ENCODE measurements at places on chromosomes 2 and 18.

DNA sequence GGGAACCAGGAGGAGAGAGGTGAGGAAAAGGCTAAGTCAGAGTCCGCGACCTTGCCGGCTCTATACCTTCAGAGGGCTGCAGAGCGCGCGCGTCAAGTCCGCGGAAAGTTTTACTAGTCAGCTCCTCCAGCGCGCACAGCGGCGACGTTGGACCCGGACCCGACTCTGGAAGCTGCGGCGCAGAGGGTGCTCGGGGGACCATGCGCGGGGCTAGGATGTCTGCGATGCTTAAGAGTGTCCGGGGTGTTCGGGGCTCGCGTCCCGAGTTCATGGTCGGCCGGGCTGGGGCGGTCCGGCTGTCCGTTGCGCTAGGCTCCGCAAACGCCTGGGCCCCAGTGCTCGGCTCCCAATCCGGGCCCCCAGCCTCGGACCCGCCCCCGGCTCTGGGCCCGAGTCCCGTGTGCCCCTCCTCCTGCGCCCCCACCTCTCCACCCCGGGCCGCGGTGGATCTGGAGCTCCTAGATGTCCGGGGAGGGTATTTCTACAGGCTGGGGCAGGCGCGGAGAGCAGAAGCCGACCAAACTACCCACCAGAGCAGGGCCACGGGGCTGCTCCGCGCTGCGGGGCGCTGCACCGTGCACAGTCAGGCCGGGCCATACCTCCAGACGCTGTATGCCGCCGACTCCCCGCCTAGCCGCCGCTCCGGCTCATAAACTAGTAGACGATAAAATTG lies at the start of gene LBX2:
LBX2 (minus strand) TSS at position 337 of the 673 bp plus-strand sequence; CDS start at position 271, 66 bp downstream.
- no peak for DNase-seq

- DNase-seq = no peak
Observed at GRCh38 chr2:1572638-1573037, 159.4 kb downstream of the TPO start.

DNA sequence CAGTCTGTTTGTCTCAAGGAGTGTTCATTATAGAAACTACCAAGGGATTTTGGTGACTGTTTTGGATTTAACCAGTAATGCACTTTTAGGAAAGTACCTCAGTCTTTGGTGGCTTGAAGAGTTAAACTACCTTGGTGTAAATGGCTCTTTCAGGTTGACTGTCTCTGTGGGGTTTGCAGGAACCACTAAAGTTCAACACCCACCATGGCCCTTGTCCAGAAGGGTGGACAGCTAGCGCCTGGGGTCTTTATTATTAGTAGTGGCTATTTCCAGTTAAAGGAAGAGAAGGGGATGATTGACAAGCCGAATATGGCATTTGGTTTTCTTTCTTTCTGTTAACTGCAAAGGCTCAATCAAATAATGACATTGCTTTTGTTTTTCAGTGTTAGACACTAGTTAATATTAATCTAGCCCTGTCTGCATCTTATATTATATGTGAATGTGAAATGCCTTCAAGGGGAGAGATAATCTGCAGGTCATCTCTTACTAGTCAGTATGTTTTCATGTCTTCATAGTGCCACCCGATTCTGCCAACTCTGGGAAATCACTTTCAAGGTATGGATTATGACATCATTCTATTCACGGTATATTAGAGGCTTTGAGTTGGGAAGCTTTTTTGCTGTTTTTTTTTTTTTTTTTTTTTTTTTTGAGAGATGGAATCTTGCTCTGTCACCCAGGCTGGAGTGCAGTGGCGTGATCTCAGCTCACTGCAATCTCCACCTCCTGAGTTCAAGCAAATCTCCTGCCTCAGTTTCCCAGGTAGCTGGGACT lies 56.4 kb downstream of the MAP4K4 start:
- no peak for DNase-seq

DNA sequence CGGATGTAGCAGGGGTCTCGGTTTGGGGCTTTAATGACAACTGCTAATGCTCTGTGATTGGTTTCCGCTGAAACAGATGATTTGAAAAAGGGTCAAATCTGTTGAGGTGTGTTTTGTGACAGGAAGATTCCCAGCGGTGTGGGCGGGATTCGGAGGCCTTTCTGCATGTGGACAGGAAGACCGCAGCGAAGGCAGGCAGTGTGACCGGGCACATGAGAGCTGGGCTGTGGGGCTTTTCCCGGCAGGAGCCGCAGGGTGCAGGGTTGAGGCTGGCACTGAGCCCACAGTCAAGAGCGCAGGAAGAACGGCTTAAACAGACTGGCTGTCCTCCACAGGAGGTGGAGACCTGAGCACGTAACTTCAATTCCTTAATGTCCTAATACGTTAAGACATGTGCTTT lies 180.0 kb upstream of the TPO start:
- no peak for DNase-seq

DNA sequence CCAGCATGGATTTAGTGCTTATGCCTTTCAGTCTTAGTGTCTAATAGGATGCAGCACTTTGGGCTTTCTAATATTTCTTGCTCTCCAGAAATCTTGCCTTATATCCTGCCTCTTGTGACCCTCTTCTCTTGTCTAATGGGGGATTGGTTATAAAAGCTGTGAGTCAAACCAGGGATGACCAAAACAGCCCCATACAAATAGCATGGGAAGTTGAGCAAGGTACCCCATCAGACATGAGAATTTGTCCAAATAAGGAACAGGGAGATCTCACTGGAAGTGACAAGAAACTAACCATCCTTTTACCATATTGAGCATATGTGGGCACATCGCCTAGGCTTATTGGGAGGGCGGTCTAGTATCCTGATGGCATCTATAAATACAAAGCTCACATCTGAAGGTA lies 78.8 kb upstream of the BZW1 start:
- DNase-seq = no peak

DNA sequence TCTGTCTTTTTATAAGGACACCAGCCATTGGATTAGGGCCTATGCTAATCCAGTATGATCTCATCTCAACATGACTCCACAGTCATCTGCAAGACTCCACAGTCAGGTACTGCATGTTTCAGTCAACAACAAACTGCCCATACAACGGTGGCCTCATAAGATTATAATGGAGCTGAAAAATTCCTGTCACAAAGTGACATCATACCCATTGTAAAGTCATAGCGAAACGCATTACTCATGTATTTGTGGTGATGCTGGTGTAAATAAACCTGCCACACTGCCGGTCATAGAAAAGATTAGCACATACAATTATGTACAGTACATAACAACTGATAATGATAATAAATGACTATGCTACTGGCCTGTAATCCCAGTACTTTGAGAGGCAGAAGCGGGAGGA lies 102.2 kb downstream of the TEX51 start:
- no peak for DNase-seq

DNA sequence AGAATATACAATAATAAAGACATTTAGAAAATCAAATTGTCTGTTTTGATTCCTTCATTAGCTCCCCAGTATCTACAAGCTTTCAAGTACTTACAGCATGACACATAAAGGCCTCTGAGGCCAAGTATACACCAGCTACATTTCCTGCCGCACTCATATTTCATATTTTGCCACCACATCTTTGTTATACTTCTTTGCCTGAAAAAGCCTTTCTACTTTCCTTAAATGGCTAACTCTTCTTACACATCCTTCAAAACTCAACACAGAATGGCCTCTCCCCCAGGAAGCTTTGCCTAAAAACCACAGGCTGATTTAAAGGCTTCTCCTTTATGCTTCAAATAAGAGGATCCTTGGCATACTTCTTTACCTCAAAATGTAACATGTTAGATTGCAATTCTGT lies 4.5 kb downstream of the STK17B start:
- no peak for DNase-seq

DNA sequence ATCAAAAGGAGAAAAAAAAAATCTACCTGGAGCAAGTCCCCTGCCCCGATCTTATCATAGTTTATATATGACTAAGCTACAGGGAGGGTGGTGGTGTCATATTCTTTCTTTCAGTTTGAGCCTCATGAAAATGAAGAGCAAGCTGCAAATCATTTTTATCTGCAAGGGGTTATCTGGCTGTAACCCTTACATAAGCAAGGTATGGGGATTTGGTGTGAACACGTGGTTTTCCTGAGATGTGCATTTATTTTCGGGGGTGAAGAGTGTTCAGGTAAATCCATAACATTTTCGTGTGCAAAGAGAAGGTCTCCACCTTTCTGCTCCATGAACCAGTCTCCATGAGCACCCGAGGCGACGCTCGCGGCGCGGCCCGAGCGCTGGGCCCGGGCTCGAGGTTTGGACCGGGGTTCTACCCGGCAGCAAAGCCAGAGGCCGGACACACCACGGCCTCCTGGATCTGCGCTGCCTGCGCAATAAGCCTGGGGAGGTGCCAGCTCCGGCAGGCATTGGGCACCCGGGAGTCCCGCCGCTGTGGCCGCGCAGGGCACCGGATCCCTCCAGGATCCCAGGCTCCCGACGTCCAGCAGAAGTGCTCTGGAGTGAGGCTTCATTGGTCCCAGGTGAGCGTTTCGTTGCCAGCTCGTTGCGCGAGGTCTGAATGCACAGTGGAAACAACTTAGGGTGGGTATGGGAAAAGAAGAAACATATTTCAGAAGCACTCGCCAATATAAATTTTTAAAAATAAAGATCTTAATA lies 36.1 kb upstream of the GPD2 start:
- no peak for DNase-seq

DNA sequence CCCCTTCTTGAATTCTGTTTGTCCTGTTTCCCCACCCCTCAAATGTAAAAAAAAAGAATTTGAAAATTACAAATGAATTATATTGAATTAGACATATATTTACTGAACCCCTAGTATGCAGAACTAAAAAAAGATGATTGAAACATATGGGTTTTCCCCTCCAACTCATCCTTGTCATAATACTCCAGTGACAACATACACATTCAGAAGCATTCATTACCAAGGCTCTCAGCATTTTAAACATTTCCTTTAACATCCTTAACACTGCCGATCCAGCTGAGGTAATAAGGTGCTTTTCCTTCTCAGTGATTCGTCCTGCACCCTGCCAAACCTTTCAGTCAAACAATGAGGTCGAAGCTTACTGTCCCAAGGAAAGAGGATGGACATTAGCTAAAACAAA lies 53.1 kb upstream of the DTNB start:
- no peak for DNase-seq

DNA sequence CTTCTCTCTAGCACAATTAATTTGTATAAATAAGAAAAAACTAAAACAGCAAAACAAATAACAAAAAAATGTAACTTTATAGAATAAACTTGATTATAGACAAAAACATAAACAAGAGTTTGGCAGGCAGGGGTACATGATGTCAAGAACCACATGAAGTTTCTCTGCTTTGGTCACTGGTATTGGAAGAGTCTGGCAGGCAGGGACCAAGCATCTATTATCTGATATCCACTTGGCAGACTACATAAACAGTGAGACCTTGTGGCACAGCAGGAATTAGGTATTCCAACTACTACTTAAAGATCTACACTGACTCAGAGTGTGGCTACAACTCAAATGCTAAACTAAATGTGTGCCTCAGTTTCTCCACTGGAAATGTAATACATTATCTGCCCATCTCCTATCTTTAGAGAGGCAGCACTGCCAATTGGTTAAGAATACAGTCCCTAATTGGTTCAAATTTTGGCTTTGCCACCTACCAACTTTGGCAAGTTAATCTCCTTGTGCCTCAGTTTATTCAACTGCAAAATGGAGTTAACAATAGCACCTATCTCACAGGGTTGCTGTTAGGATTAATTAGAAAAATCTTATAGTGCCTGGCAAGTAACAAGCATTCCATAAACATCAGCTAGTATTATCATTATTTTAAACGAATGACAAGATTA lies 2.7 kb downstream of the MAP4K3 start:
- no peak for DNase-seq

- DNase-seq = no peak
Observed at GRCh38 chr2:3170792-3171455, 206.7 kb downstream of the EIPR1 start.

- DNase-seq = no peak
Observed at GRCh38 chr2:1940679-1941078, 196.4 kb upstream of the PXDN start.

GRCh38 chr2:133829450-133830020 lies 261.3 kb upstream of the NCKAP5 start:
- no peak for DNase-seq

- DNase-seq = no peak
Observed at GRCh38 chr18:8794934-8795280, 89.6 kb downstream of the MTCL1 start.

DNA sequence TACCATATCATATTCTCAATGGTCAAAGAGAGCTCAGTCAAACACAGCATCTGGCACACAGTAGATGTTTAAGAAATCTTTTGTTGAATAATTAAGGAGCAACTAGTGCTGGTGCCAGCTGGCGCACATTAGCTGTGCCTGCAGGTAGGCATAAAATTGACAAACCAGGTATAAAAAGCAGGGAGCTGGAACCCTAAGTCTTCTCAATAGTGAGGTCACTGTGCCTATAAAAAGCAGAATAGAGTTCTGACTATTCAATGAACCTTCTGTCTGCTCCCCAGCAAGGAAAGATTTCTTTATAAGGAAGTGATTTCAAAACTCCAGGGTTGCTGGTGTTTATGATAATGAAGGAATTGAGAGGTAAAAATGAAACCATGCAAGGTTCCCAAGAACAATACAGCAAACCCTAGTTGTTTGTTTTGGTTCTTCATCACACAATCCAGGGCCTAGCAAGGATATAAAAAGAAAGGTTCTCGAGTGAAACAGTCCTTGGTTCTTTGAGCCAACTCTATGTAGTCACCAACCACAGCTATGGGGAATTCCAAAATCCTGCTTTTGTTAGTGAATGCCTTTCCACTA lies 76.1 kb downstream of the THADA start:
- no peak for DNase-seq

DNA sequence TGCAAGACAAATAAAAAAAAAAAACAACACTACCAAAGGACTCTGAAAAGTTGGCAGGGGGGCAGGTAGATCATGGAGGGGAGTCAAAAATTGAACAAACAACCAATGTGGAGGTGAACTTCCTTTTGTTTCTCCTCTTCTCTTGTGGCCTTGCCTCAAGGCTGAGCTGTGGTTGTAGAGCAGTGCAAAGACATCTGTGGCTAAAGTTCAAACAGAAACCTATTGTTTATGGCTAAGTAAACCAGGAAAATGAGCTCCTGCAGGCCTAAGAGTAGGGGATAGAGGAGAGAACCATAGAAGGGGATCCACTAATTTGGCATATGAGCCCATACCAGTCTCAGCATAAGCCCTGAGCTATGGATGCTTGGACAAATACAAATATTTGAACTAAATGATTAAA lies 40.2 kb upstream of the EGR4 start:
- DNase-seq = no peak

- DNase-seq = no peak
Observed at GRCh38 chr2:190186238-190186637, 123.7 kb upstream of the MSTN start.

DNA sequence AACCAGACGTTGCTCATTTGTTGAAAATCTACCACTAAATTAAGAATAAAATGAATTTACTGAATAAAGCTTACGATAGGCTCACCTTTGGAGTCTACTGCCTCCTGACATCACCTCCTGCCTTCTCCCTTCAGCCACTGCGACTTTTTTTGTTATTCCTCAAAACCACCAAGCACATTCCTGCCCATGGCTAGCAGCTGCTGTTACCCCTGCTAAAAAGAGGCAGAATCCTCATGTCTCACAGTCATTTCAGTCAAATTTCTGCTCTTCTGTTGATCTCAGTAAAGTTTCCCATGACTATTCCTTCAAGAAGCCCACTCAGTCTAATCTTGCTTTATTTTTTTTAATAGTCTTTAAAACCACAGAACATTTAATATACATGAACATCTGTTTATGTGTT lies 40.8 kb upstream of the ANKRD62 start:
- no peak for DNase-seq
